ENCODE measurements at places on chromosomes 16 and 17.

DNA sequence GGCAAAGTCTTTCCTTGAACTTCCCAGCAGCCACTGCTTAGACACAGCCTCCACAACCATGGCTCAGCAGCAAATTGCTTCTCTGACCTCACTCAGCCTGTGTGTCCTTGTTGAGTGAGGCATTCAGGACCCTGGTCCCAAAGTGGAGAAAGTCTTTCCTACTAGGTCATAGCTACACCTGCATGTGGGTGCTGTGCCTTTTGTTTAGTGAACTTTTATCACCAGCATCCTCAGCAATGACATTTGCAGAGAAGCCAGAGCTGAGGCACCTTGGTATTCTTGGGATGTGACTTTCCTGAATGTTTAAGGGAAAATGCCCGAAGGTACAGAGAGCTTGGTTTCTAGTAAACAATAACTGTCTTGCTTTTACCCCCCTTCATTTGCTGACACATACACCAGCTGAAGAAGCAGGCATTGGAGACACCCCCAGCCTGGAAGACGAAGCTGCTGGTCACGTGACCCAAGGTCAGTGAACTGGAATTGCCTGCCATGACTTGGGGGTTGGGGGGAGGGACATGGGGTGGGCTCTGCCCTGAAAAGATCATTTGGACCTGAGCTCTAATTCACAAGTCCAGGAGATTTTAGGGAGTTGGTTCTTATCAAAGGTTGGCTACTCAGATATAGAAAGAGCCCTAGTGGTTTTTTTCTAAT lies 20.9 kb upstream of the STH start:
- DNase-seq: no peak

DNA sequence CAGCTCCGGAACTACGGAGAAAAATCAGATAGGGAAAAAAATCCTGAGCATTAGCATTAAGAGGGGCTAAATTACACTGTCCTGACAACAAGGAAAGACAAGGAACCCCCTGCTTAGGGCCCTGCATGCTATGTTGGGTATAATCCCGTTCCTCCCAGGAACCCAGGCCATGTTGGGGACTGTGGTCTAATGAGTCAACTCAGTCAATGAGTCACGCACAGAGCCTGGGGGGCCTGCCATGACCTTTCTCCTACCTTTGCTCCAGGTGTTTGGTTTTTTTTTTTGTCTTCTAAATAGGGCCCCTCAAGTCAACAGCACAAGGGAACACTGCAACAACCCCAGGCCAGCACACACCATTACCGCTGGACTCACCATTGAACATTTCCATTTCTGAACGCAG lies 8.9 kb upstream of the ZNF200 start:
- DNase-seq: no peak

DNA sequence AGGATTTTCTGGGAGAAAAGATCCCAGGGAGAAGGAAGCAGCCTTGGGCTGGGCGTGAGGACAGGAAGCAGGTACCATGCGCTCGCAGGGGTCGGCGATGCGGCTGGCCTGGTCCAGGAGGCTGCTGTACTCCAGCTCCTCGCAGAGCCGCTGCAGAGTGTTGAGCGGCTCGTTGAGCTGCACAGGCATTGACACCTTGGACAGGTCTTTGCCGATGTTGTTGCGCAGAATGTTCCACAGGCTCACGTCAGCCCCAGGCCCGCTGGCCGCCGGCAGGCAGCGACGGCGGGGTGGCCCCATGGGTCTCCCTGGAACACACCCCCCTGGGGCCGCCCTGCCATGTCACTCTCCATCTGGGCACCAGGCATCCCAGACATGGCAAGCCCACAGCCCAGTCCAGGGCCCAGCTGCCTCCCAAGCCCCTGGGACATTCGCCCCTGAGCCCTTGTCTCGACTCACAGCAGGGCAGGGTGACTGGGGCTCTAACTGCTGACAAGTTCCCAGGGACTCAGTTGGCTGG lies 8.0 kb downstream of the OSBPL7 start:
- no peak for DNase-seq

- no peak for DNase-seq
Measured at GRCh38 chr17:14094676-14095601, 25.6 kb downstream of the COX10 start.

DNA sequence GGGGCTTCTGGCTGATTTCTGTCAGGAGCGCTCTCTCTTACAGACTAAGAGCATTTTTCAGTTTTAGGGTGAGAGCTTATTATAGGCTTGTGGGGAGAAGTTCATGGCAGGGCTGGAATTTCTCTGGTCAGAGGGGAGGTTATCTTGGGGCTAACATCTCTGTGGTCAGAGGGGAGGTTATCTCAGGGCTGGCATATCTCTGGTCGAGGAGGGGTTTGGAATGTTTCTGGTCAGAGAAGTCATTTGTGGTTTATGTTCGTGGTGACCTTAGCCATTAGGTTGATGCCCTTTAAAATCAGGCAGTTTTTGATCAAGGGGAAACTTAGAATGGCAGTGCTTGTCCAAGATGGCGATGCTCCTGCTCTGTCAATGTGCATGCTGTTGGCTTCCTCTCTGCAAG lies 10.8 kb upstream of the USP31 start:
- DNase-seq: no peak

GRCh38 chr16:28112908-28113307 lies 49.4 kb upstream of the GSG1L start:
- no peak for DNase-seq

DNA sequence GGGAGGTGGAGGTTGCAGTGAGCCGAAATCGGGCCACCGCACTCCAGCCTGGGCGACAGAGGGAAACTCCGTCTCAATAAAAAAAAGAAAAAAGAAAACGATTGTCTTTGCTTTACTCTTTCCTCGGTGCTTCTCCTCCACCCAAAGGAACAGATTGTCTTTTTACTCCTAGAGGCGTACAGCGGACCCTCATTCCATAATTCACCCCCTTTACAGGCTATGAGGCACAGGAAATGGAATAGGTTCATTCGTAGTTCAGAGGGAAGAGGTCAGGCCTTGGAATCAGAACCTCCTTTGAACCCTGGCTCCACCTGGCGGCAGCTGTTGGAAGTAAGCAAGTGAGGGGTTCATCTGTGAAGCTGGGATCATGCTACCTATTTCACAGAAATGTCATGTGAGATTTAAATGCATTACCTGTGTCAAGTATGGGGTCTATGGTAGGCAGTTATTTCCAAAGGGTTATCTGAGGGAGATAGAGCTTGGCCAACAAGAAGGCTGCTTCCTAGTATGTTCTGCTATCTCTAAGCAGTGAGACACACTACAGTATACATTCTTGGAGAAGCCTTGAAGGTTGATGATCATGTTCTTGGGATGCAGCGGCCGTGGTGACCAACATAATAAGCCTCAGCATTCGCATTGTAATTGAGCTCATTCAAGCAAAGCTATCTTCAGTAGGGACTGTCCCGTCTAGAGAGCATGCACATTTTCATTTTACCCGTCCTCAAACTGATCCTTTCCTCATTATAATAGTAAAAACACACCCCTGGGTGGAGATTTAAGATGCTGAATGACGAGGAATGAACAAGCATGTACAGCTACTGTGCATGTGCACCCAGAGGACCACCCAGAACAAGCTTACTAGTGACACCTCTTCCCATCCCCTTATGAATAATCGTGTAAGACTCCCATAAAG lies 18.7 kb upstream of the ZNF689 start:
- DNase-seq: peak; percentile 87

DNA sequence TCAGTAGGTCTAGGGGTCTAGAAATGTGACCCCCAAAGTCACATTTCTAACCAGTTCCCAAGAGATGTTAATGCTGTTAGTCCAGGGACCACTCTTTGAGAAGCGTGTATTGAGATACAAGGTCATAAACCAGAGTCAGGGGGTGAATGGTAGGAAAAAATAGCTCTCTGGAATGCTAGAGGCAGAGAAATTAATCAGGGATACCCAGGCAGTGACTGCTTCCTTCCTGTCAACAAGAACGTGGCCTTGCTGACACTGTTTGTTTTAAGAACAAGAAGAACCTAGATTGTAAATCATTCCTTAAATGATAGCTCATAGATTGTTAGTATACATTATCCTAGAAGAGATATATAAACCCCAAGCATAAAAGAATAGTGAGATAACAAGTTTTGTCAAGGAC lies 43.8 kb downstream of the PITPNM3 start:
- no peak for DNase-seq

- DNase-seq: no peak
Measured at GRCh38 chr16:71255721-71256120, 25.2 kb upstream of the HYDIN start.

DNA sequence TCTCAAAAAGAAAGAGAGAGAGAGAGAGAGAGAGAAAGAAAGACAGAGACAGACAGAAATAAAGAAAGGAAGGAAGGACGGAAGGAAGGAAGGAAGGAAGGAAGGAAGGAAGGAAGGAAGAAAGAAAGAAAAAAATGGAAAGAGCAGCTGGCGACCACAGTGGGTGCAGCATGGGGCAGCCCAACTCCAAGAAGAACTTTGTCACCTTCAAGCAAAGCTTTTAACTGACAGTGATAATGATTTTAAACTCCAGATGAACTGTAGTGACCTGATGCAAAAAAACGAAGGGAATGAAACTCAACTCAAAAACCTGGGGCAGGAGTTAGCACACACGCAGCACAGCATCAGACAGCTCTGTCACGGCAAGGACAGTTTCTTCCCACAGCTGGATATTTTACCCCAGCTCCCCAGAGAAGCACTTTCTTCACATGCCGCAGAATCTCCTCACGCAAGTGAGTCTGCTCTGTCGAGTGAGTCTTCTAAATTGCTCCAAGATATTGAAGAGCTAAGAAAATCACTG lies 5.0 kb upstream of the ARHGAP17 start:
- DNase-seq: no peak

DNA sequence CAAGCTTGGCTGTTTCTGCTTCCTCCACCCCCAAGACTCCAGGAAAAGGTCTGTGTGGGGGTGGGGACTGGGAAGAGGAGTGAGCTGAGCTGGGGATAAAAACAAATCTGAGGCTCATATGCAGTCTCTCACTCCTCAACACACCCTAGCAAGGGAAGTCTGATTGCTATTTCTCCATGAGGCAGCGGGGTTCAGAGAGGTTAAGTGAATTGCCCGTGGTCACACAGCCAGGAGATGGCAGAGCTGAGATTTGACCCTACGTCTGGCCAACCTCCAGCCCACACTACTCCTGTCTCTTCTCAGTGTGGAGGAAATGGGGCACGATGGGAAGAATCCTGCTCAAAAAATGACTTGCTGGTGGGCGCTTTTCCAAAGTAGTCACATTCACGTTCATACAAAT lies 4.8 kb upstream of the ABCC3 start:
- no peak for DNase-seq

Data from NCI-H1930 (cell line).